Type B pancreatic cell (in vitro differentiated cells): ENCODE measurements at places on chromosomes 4 and X.

- no peak for DNase-seq
Measured at GRCh38 chr4:155944516-155944915, 9.2 kb downstream of the CTSO start.

- no peak for DNase-seq
Measured at GRCh38 chr4:117063961-117064696, 21.2 kb downstream of the TRAM1L1 start.

DNA sequence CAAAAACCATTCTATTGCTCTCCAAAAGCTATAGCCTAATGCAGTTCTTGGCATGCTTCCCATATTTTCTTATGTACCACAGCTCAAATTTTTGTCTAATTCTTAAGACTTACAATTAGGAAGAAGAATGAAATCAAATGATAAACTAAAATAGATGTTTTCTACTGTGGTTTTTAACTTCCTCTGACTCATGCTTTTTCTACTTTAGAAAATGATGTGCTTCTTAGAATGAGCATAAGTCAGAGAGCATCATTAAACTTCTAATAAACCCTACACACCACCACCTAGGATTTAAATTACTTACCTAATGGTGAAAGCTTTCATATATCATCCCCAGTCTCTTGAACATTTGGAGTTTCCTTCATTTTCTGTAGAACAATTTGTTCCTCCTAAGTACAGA is 217.0 kb upstream of the NDST3 start:
- no peak for DNase-seq

GRCh38 chr4:69322055-69322454 is 41.8 kb downstream of the UGT2B28 start:
- DNase-seq, result no peak

- no peak for DNase-seq
Measured at GRCh38 chr4:23373261-23373660, 516.6 kb downstream of the PPARGC1A start.

- no peak for DNase-seq
Measured at GRCh38 chrX:110877326-110877725, 81.7 kb upstream of the CHRDL1 start.

- no peak for DNase-seq
Measured at GRCh38 chr4:108891896-108892590, 129.2 kb upstream of the ETNPPL start.

DNA sequence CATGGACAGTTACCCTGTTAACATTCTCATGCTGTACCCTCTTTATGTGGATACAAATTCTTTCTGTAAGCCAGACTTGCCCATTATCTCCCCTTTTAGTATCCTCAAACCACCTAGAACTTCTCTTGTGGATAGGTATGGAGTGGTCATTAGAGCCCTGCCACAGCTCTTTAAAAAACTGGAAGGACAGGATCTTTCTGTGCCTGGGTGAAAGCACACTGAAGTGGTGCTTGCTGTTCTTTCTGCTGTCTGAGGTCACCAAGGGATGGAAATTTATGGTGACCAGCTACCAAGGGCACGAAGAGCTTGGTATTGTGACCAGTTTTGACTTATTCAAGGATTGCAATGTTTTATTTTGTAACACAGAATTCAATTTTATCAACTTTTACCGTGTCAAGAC is 344.2 kb downstream of the CBLL2 start:
- no peak for DNase-seq

GRCh38 chr4:100208459-100208858 is 18.2 kb upstream of the DDIT4L start:
- DNase-seq, result no peak
